ENCODE measurements at places on chromosomes 13 and 19.

DNA sequence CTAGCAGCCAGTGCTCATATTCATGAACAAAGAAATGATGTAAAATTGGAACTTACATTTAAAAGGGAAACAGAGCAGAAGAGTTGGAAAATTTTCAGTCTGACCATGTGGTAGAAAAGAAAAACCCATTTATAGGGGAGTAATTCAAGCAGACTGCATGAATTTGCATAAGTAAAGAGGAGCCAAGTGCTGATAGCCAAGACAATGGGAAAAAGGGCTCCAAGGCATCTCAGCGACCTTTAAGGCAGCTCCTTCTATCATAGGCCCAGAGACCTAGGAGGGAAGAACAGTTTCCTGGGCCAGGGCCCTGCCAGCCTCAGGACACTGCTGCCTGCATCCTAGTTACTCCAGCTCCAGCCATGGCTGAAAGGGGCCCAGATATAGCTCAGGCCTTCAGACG, 7.5 kb downstream of the DNAJC3 start:
- DNase-seq: no peak

DNA sequence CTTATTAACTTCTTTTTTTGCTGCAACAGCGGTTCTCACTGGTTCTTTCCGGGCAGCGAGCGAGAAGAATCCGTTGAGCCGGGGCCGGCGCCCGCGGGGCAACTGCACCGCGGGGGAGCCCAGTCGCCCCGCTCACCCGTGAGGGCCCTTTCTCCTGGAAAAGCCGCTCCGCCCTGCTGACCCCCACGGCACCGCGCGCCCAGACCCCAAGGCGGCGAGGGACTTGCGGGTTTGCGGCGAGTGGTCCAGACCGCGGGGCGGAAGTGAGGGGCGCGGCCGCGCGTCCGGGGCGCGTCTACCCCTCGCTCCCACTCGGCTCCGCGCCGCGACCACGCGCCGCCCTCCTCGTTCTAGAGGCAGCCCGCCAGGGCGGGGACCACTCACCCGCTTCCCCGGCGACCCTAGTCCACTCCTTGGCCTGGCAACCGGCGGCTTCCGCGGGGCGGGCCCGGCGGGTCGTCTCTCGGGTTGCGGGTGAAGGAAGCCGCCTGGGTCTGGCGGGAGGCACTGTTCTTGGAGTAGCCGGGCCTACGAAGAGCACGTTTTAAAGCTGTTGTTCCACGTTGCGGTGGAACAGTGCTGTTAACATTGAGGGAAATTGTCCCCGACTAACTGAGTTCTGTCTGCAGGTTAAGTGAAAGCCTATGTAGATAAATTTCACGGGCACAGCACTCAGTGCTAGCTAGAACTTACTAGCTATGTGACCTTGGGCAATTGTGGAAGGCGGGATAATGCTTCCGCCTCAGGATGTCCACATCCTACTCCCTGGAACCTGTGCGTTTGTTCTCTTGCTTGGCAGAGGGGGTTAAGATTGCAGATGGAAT, at the start of gene NEK3:
NEK3 (minus strand) TSS at position 439 of the 824 bp plus-strand sequence. CDS start 3,406 bp downstream, outside the sequence.
- DNase-seq: peak; percentile 11

DNA sequence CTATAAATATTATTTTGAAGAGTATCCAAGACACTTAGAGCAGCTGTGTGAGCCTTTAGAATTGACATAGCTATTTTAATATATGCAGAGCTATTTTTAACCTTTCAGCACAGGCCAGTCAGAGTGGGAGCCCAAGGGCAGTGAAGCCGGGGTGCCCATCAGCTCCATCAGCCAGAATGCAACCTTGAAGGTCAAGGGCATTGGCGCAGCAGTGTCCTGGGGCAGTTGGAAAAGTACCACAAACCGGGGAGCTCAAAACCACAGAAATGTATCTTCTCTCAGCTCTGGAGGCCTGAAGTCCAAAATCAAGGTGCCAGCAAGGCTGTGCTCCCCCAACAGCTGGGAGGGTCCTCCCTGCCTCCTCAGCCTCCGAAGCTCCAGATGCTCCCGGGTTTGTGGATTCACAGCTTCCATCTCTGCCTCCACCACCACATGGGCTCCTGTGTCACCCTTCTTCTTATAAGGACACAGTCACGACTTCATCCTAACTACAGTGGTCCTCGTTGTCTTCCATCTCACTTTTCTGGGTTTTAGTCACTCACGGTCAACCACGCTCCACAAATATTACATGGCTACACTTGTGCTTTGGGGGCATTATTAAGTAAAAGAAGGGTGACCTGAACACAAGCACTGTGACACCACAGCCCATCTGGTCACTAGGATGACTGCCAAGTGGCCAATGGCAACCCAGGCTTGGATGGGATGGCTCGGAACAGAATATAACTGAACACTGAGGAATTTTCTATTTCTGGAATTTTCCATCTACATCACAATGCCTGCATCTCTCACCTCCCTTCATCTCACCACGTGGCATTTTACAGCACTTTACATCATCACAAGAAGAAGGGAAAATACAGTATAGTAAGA, 15.9 kb upstream of the GAS6 start:
- DNase-seq: no peak

DNA sequence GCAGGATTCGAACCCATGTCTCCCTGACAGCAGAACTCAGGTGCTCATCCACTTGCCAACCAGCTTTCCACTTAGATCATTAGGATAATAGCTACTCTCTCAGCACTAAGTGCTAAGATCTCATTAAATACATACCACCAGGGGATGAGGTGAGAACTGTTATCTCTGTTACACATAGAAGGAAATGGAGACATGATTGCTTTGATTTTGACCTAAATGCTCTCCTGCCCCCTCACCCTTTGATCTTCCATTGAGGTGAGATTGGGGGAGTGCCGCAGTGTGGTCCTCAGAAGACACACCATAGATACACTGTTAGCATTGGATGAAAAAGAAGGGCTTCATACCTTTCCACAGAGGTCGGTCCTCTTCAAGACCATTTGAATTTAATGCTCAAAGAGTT, 38.9 kb upstream of the NPAS1 start:
- DNase-seq: no peak

DNA sequence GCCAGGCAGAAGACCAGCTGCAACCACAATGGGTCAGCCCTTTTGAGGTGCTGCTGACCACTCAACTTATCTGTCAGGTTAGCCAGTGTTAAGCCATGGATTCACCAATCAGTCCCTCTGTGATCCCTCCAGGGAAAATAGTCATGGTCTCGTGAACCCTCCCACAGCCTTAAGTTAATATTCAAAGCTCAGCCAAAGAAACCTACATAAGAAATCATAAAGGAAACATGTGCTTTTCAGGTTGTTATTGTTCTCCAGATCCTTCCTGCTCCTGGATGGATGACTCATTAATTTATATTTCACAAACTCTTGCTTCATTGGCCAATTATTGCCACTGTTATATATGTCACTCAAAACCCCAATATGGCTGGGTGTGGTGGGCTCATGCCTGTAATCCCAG, 161.9 kb downstream of the B3GLCT start:
- DNase-seq: no peak

DNA sequence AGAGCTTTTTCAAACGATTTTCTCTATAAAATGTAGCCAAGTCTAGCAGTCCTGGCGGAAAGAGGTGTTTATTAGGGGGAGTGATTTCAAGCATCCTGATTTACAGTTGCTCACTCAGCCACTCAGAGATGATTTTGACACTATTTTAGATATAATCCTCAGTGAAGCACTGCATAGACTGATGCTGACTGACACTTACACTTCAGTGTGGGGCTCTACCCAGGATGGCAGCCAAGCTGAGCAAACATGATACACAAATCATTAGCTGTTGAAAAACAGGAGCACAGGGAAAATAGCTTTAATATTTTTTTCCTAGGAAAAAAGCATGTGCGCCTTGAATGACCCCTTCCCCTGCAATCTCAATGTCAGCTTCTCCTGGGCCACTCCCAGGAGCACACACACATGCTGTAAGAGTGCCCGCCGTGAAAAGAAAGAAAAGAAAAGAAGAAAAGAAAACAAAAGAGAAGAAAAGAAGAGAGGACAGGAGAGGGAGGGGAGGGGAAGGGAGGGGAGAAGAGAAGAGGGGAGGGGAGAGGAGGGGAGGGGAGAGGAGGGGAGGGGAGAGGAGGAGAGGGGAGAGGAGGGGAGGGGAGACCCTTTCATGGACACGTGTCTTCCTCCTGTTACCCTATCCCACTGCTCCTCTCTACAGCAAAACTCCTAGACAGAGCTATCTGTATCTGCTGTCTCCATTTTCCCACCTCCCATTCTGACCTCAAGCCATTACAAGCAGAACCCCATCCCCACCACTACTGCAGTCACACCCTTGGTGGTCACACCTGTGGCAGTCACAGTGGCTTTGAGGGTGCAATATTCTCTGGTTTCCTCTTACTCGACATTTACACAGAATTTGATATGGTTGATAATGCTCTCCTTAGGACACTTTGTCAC, 36.4 kb downstream of the RCBTB2 start:
- DNase-seq: no peak

DNA sequence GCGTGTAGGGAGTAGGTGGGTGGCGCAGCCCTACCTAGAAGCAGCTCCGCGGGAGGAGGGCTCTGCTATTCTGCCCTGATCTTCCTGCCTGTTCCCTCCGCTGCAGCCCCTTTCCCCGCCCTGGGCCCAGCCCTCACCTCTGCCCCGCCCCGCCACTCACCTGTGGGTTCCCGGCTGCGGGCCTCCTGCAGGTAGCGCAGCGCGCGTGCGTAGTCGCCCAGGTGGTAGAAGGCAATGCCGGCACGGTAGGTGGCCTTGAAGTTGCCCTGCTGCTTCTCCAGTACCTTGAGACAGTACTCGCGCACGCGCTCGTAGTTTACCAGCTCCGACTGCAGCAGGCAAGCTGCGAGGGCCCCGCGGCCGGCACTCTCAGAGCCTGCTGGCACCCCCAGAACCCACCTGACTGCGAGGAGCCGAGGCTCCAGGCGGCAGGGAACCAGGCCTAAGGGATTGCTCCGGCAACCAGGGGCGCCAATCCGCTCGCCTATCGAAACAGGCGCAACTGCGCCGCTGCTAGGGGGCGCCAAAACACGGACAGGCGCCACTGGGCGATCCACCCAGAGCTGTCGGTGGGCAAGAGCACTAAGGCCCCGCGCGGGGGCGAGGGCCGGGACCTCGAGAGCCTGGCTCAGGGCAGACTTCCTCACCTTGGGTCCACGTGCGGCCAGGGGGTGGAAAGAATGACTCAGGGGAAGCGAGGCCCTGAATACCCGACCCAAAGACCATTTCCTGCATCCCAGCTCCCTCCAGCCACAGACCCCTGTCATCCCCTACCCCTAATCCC, 965 bp downstream of the TTC9B start:
- DNase-seq: peak; percentile 56

GRCh38 chr19:50383001-50383851, 921 bp upstream of the POLD1 start:
- DNase-seq: no peak

GRCh38 chr13:30097701-30098100, 209.7 kb downstream of the KATNAL1 start:
- DNase-seq: no peak

GRCh38 chr13:54241719-54242118, 1213.1 kb downstream of the OLFM4 start:
- DNase-seq: peak; percentile 67

- no peak for DNase-seq
Measured at GRCh38 chr19:39544226-39544903, 4.4 kb upstream of the EID2 start.

GRCh38 chr13:24680258-24680920, at the start of gene ATP12A:
ATP12A (plus strand) TSS chr13:24680408; CDS start chr13:24680744, 336 bp downstream.
- no peak for DNase-seq

DNA sequence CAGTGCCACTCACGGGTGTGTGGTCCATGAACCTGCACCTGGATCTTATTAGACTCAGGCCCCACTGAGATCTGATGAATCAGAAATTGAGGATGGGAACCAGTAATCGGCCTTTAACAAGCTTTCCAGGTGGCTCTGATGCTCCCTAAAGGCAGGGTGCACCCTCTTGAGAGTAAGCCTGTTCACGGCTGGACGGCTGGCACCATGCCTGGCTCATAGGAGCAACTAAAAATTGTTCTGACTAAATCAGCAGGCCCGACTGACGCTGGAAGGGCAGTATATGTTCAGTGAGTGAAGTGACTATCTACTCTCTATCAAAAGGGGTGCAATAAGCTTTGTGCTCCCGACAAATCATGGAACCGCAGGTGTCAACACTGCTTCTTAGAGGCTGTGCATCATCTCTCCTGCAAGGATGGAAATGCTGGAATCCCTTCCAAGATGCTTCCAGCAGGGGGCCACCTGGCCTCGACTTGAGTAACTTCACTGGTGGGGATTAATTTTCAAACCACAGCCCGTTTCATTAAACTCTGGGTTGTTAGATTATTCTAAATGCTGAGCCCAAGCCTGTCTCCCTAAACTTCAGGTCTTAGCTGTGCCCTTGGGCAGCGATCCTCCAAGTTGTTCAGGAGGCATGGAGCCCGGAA, 28.4 kb downstream of the TMTC4 start:
- peak; percentile 45 for DNase-seq

DNA sequence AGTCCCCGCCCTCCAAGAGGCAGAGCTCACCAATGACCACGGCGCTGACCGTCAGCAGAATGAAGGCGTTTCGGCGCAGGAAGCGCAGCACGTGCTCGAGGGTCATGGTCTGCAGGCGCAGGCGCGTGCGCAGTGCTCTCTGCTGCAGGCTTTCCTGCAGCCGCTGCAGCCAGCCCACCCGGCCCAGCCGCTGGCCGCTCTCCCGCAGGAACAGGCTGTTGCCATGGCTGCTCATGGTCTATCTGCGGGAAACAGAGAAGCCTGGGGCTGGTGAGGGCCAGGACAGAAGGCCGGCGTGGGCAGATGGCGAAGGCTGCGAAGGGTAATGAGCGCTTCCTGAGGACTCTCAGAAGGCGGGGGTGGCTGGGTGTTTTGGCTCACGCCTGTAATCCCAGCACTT, 7.0 kb downstream of the SLC1A6 start:
- no peak for DNase-seq

- DNase-seq: no peak
Measured at GRCh38 chr19:15612342-15612741, 2.7 kb upstream of the CYP4F8 start.

DNA sequence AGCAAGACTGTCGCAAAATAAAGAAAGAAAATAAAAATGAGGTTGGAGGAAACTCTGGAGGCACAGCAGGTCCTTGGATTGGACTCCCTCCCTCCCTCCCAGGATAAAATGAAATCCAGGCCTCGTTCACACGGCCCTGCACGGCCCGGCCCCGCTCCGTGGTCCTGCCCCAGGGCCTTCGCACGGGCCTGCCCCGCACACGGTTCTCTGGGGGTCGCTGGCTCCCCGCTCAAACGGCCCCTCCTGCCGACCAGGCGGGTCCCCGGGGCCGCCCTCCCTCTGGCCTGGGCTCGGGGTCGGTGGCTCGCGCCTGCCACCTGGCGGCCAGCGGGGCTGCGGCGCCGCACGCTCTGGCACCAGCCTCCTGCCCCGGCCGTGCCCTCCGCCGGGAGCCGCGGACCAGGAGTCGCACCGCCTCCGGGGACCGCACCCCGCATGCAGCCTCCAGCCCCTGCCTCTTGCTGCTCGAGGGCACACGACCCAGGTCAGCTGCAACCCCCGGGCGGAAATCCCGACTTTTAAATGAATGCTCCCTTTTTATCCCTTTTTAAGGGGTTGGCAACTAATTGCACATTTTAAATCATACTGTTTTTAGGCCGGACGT, 1.5 kb upstream of the WDR18 start:
- peak; percentile 42 for DNase-seq

Data from NCI-H1436 (cell line).